Activated T-cell treated with anti-CD3 and anti-CD28 coated beads for 24 hours (primary cell): ENCODE measurements at places on chromosomes 16 and 17.

DNA sequence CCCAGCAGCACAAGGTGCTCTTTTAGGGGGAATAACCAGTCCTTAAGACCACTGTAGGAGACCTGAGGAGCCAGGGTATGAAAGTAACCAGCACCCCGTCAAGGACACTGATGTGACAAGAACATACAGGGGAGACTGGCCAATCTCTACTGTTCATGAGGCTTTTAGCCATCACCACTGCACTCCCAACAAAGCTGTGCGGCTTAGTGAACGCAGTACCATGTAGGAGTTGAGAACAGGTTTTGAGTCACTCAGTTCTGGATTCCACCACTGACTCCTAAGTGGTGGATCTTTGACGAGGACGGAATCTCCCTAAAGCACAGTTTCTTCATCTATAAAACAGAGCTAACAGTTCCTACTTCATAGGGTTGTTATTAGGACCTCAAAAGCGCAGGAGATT is 26.8 kb downstream of the COG4 start:
- no peak for DNase-seq

- no peak for DNase-seq
Observed at GRCh38 chr16:75566758-75567255, 628 bp downstream of the GABARAPL2 start.

GRCh38 chr17:21212826-21213637 is 929 bp downstream of the TMEM11 start:
- no peak for DNase-seq

DNA sequence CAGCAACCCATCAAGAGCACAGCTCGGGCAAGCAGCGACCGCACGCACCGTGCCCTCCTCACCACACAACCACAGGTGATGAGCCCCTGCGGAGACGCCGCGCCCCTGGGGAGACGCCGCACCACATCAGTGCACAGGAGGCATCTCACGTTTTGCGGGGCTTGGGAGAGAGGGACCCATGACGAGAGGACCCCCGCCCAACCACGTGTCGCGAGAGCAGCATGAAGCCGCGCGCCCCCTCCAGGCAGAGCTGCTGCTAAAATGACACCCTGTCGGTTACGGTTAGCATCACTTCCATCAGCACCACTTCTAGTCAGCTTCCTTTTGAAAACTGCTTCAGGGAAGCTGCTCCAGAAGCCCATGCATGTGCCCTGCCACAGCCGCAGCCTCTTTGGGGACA is 45.3 kb downstream of the KLHDC4 start:
- DNase-seq: no peak

- peak; percentile 7 for DNase-seq
Observed at GRCh38 chr16:78444-79150, 572 bp downstream of the MPG start.

- no peak for DNase-seq
Observed at GRCh38 chr16:70687671-70688245, 1.9 kb upstream of the MTSS2 start.

- no peak for DNase-seq
Observed at GRCh38 chr17:17042384-17042736, at the start of gene MPRIP. TSS of gene MPRIP (plus strand) at chr17:17042457. CDS start at chr17:17042849, 392 bp downstream.

DNA sequence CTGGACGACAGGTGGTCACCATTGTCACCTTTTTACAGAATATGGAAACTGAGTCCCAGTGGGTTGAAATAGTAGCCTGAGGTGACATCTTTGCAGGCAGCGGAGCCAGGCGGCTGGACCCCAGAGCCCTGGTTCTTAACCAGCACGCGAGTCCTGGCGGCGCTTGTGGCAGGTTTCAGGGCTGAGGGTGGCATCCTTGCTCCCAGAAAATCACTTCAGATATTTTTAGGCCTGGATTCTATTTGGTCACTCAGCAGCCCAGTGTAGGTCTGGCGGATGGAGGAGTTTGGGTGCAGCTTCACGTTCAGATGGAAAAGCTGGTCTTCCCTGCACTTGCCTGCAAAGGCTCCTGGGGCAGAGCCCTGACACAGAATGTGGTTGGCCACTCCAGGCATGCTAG is 354.0 kb downstream of the SNX29 start:
- no peak for DNase-seq

- DNase-seq: no peak
Observed at GRCh38 chr17:59367657-59368045, 36.2 kb downstream of the YPEL2 start.

DNA sequence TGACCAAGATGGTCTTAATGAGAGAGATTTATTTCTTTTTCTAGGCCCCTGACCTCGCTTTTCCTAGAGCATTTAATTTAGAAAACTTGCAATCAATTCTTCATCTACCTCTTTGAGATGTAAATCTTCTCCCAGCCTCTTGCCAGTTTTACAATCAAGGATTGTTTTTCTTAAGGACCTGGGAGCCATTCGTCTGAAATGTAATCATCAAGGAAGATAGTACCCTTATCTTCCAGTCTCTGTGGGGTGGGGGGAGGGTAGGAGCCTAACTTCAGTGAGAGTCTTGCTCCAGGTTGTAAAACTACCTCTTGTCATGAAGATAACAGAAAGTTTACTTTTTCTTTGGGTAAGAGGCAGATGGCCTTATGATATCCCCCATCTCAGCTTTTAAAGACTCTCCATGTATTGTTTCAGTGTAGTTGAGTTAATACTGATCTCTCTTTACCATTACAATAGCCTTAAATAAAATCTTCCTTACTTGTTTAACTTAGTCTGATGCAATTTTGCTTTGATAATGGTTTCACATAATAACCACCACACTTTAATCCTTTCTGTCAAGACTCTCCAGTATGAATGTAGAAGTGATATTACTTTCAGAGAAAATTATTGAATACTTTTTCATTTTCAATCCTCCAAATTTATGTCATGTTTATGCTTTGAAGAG is 110.2 kb upstream of the CPHXL start:
- DNase-seq: no peak

DNA sequence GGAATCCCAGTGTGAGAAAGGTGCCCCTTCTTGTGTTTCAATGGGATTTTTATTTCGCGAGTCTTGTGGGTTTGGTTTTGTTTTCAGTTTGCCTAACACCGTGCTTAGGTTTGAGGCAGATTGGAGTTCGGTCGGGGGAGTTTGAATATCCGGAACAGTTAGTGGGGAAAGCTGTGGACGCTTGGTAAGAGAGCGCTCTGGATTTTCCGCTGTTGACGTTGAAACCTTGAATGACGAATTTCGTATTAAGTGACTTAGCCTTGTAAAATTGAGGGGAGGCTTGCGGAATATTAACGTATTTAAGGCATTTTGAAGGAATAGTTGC is 567 bp downstream of the UBB start:
- no peak for DNase-seq

DNA sequence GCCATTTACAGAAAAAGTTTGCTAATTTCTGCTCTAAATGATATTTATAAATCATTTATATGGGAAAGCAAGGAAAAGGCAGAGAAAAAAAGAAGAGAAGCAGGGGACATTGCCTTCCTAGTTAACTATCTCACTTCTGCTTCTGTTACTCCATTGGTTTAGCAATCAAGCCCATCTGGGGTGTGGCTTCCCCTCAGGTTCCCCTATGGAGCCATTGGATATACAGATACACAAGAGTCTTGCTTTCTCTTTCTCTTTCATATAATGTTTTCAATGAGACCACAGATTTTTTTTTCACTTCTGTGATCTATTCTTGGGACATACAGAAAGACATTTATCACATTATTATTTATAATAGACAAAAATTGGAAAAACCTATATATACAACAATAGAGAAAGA is 105.6 kb upstream of the TOM1L1 start:
- no peak for DNase-seq

DNA sequence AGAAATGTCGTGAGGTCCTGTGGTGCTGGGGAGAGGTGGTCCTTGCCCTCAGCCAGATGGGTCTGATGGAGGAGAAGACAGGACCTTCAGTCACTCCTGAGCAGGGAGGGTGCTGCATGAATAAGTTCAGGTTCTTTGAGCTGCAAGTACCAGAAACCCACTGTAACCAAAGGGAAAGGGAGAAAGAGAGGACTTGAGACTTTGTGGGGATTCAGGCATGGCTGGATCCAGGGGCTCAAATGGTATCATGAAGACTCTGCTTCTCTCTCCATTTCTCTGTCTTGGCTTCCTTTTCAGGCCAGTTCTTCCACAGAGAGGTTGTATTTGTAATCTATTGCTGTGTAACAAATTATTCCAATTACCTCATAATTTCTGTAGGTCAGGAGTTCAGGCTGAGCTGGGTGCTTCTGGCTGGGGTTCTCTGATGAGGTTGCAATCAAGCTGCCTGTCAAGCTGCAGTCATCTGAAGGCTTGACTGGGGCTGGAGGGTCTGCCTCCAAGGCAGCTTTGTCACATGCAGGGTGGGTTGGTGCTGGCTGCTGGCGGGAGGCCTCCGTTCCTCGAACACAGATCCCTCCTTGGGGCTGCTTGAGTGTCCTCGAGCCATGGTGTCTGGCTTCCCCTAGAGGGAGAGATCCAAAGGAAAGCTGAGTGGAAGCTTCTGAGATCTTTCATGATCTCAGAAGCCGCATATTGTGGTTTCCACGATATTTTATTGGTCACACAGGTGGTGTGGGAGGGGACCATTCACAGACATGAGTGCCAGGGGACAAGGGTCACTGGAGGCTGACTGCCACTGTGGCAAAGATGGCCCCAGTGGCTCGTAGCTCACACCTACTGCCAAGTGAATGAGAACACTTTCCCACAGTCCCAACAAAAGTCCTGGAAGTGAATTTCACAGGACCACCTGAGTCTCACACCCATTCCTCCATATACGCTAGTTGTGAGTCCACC is 5.9 kb upstream of the ADCY7 start:
- no peak for DNase-seq

DNA sequence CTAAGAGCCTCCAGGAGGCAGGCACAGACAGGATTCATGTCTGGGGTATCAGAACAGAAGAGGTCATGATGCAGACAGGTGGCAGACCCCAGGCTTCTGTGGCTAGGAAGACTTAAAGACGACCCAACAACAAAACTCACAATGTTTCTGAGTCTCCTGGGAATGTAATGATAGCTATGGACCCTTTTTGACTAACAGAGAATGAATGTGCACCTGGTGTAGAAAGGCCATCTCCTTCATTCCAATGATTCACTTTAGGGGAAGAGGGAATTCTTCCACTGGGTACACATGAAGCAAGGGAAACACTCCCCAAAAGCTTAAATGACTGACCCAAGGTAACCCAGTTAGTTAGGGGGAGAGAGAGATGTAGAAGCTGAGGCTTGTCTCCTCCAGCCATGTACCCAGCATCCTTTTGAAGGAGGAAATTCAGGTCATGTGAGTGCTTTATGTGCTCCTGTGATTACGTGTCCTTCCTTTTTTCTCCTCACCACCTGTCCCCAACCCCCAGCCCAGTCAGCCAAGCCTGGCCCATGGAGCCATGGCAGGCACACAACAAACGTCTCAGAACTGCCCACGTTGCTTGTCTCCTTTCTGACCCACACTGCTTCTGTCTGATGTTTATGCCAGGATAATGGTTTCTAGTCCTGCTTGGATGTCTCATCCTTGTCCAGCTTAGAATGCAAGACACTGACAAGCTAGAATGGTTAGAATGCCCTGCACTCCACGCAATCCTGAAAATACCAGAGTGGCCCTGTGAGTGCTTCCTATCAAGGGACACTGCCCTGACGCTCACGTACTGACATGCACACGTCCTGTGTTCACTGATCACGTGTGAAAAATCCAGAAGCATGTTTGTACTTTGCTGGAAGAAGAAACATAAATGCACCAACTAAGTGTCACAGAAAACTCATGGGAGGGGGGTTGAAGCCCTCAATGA is 156.4 kb downstream of the ZFHX3 start:
- no peak for DNase-seq

DNA sequence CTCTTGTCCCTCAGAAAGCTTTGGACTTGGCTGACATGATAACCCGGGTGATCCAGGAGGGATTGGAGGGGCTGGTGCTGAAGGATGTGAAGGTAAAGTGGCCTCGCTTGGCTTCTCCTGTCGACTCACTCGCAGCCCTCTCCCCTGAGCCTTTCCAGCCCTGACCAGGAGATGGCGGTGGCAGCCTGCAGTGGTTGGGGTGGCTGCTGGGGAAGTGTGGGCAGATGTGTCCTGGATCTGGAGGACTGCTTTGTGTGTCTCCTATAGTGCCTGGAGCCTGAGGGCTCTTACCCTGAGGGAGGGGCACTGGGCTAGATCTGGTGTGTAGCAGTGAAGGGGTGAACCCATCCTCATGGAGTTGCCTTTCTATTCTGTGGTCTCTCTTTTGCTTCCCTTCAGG is 17.9 kb downstream of the LIG3 start:
- DNase-seq: peak; percentile 69

DNA sequence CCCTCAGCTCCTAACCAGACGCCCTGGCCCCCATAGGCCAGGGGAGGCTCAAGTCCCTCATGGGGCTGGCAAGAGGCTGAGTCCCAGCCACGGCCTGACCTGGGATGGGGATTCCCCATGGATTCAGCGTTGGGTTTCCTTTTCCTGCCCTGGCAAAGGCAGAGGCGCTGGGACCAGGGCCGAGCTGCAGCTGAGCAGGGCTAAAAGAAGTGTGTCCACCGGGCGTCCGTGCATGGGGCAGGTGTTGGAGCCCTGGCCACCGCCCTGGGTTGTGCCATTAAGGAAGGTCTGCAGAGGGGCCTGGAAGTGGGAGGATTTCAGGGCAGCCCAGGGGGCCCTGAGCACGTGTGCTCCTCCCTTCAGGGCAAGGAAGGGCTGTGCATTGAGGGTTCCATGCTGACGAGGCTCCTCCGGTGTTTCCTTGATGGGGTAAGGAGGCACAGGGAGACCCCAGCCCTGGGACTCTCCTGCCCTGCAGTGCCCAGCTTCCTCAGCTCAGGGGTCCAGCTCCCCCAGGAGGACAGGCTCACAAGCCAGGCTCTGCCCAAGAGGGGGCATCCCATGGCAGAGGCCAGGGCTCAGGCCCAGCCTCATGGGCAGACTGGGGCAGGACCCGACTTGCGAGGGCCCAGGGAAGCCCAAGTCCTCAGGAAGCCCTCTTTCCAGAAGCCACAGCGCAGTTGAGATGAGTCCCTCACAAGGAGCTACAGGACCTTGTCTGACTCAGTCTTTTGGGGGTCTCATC is 10.1 kb downstream of the TBC1D26 start:
- no peak for DNase-seq

DNA sequence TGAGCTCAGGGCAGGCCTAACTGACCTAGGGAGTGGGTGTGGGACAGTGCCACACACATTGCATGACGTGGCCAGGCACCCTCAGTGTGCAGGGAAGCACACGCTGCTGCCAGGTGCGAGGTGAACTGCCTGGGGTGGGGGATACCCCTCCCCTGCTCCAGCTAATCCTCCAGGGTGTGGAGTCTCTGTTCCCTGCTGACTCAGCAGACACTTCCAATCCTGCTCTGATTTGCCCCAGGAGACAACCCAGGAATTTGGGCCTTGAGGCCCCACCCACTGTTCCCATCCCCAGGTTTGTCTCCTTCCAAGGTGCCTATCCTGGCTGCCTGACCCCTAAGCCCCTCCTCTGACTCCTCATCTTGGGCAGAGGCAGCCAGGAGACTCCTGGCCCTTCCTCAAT is 10.7 kb downstream of the DLX3 start:
- no peak for DNase-seq

- no peak for DNase-seq
Observed at GRCh38 chr17:42672038-42672437, 4.8 kb downstream of the PLEKHH3 start.

- no peak for DNase-seq
Observed at GRCh38 chr16:87762620-87763019, 3.2 kb downstream of the KLHDC4 start.

- no peak for DNase-seq
Observed at GRCh38 chr16:53714205-53715022, 10.5 kb downstream of the FTO start.
